ENCODE measurements at places on chromosomes 13 and 19.

DNA sequence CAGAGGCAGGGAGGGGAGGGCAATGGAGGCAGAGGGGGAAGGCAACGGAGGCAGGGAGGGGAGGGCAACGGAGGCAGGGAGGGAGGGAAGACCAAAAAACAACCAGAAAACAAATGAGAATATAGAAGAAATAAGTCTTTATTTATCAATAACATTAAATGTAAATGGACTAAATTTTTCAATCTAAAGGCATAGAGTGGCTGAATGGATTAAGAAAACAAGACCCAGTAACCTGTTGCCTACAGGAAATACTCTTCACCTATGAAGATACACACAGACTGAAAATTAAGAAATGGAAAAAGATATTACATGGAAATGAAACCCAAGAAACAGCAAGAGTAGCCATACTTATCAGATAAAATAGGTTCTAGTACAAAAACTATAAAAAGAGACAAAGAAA is 536.3 kb downstream of the TBC1D4 start:
- no peak for DNase-seq

- DNase-seq: no peak
Observed at GRCh38 chr13:59950266-59950665, 213.5 kb downstream of the DIAPH3 start.

DNA sequence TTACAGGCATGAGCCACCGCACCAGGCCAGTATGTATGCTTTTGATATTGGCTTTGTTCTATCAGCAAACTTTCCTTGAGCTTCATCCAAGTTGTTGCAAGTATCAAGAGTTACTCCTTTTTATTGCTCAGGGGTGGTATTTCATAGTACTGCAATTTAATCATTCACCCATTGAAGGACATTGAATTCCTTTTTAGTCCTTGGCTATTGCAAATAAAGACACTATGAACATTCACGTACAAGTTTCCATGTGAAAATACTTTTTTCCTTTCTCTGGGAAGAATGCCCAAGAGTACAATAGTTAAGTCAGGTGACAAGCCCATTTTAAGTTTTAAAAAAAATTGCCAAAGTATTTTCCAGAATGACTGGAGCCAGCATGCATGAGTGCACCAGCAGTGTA is 20.4 kb downstream of the CEACAM3 start:
- no peak for DNase-seq

- DNase-seq: no peak
Observed at GRCh38 chr13:34748596-34748995, 193.5 kb upstream of the NBEA start.

DNA sequence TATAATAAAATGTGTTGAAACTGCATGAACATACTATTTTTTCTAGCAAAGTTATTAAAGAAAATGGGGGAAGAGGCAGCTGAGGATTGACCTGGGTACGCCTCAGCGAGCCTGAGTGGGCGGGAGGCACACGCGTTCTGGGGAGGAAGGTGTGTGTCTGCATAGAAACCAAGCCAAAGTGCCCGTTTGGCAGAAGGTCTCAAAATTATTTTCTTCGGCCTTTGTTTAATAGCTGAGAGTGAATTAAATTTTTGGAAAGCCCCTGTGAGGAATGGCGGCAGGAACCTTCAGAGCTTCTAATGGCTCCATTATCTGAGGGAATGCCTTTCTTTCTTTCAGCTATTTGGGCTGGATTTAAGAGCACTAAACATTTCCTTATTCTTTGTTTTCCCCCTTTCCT is 5.2 kb downstream of the ZIC2 start:
- no peak for DNase-seq

DNA sequence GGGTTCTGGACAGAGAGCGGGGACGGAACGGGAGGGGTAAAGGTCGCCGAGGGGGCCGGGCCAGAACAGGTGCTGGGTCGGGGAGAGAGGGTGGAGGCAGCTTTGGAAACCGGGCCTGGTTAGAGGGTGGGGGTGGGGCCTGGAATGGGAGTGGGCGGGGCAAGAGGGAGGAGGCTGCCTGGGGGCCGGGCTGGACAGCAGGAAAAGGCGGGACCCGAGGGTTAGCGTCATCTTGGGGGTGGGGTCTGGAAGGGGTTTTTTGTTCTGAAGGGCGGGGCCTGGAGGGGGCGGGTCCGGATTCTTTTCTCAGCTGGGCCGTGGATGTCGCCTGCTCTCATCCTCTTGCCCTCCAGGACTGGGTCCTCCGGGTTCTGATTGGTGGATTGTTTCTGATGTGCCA is 4.3 kb upstream of the ZNF813 start:
- DNase-seq: no peak

- DNase-seq: no peak
Observed at GRCh38 chr13:77827332-77827731, 91.3 kb downstream of the EDNRB start.

- DNase-seq: no peak
Observed at GRCh38 chr19:47274891-47275761, 441 bp downstream of the INAFM1 start.

GRCh38 chr19:45361608-45362007 is 8.8 kb downstream of the ERCC2 start:
- no peak for DNase-seq

GRCh38 chr19:10708291-10708690 is 7.1 kb downstream of the QTRT1 start:
- no peak for DNase-seq

DNA sequence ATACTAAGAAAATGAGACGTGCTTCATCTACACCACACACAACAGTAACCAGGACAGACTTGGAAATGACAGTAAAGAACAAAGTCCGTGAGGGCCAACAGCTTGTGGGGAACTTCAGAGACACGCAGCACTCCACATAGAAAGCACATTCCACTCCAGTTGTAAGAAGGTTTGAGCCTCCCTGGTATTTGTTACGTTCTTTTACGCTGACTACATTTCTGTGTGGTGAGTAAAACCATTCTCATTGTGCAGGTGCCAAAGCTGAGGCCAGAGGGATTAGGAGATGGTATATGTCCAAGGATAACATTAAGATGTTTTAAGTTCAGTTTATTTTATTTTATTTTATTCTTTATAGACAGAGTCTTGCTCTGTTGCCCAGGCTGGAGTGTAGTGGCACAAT is 1189.9 kb downstream of the UQCRFS1 start:
- DNase-seq: no peak

- peak; percentile 8 for DNase-seq
Observed at GRCh38 chr13:97030705-97031452, 36.6 kb upstream of the OXGR1 start.

DNA sequence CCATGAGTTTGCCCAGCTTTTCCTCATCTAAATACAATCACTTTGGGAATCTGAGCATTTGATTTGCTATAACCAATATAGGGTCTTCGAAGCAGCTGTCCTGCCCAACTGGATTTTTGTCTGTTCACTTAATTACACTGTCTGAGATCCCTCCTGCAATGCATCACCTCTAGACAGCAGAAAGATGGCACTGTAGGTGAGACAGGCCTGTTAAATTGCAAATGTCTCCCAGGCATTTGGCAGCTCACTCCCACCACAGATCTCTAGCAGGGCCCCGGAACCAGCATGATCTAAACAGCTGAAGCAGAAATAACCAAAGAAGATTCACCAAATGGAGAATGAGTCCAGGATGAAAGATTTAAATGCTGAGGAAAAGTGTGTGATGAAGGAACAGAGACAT is 41.9 kb upstream of the SERPINE3 start:
- no peak for DNase-seq

All from HS-27A (cell line).